ENCODE measurements at places on chromosomes 13 and 19.

GRCh38 chr19:14073925-14074838, 1.6 kb downstream of the MISP3 start:
- DNase-seq: no peak

GRCh38 chr19:31261019-31261602, 88.1 kb downstream of the TSHZ3 start:
- DNase-seq: no peak

DNA sequence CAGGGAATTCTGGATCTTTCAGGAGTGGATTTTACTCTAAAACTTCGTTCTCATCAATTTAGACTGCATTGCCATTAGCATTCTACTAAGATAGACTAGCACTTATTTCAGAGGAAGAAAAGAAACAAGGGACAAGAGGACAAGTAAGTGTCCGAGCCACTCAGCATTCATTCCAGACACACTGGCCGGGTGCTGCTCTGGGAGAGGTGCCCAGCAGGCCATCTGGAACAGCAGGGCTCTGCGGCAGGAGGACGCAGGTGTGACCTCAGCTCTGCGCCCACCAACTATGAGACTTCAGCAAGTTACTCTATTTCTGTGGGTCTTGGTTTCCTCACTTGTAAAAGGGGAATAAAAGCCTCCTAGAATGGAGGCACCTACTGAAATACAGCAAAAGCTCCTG, 4.2 kb downstream of the EPS15L1 start:
- DNase-seq: no peak

- DNase-seq: no peak
Measured at GRCh38 chr19:35959040-35959967, 23.1 kb downstream of the LRFN3 start.

DNA sequence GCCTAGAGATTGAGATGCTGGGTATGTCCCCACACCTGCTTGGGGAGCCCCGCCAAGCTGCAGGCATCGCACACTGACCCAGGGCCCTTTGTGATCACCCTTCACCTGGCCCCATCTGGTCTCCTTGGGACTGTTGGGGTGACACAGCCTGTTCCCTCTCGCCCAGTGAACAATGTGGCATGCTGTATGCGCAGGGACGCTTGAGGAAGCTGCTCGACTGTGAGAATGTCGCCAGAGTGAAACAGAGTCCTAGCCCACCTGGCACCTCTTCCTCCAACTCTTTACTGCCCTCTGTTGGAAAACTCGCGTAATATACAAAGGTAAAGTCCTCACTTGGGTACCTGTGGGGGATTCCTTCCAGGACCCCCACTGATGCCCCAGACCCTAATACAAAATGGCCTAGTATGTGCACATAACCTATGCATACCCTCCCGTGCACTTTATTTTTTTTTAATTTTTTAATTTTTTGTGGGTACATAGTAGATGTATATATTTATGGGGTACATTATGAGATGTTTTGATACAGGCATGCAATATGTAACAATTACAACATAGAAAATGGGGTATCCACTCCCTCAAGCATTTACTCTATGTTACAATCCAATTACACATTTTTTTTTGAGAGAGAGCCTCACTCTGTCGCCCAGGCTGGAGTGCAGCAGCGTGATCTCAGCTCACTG, 9.0 kb downstream of the BLOC1S3 start:
- DNase-seq: peak; percentile 11

DNA sequence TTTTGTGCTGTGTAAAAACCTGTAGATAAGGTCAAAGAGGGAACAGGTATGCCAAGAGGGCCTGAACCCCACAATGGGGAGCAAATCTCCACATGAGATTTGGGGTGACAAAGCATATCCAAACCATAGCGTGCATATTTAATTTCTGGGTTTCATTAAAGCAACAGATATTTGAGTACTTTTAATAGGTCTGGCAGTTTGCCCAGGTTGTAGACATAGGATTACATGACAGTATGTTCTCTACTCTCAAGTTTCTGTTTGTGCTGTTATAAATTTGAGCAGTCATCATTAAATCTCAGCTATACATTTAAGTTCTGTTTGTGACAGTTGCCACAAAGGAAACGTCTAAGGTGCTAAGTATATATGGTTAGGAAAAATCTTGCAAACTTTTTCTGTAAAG, 236.4 kb downstream of the ATP8A2 start:
- DNase-seq: no peak

GRCh38 chr13:22495819-22496218, 685.0 kb upstream of the SGCG start:
- DNase-seq: no peak

GRCh38 chr13:27708325-27708724, 84.0 kb upstream of the GSX1 start:
- no peak for DNase-seq

DNA sequence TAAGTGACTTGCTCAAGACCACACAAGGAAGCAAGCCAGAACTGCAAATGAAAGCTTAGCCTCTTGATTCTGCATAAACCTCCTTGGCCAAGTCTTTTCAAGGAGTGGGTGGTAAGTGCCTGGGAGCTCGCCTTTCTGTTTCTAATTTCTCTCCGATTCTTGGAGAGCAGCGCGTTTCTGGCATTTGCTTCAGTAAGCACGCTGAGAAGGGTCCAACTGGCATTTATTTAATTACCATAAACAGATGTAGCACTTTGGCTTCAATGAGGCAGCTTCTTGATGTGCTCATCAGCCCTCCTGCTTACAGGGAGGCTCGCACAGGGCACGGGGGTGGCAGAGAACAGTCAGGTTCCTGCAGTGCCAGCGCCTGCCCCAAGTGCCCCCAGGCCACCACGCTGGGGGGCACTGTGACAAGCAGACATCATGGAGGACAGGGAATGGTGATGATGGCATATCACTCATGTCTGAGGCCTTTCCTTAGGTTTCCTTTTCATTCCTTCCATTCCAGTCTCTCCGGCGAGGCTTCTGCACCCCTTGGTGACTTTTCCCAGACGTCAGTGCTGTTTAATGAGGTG, 13.3 kb downstream of the SIAH3 start:
- DNase-seq: peak; percentile 97

DNA sequence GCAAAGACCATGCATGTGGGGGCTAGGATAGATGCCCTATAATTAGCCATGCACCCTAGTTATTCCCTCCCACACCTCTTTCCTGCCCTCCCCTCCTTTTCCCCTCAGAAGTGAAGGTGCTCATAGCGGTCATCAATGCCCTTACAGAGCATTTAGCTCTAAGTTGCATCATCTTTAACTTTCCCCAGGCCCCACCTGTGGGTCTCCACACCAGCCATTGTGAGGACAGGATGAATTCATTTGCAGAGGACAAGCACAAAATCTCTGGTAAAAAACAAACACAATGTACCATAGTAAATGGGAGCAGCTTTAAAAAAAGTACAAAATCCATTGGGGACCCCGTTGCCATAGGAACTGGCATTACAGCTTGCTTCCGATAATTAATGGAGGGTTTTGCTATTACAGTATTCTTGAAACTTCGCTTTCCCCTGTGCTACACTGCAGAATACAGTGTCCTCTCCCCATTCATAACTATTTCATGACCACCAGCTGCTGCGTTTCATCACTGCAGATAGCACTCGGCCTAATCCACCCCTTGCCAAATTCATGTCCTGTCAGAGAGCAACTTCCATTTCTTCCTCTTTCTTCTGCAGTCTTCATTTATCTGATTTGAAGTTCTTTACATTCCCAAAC, 110.5 kb downstream of the ZDHHC20 start:
- no peak for DNase-seq

- DNase-seq: no peak
Measured at GRCh38 chr13:95541308-95541707, 11.2 kb upstream of the CLDN10 start.

GRCh38 chr19:10501971-10502523, 1.1 kb downstream of the KEAP1 start:
- DNase-seq: peak; percentile 82

- DNase-seq: no peak
Measured at GRCh38 chr13:72561791-72562190, 165.6 kb downstream of the MZT1 start.

DNA sequence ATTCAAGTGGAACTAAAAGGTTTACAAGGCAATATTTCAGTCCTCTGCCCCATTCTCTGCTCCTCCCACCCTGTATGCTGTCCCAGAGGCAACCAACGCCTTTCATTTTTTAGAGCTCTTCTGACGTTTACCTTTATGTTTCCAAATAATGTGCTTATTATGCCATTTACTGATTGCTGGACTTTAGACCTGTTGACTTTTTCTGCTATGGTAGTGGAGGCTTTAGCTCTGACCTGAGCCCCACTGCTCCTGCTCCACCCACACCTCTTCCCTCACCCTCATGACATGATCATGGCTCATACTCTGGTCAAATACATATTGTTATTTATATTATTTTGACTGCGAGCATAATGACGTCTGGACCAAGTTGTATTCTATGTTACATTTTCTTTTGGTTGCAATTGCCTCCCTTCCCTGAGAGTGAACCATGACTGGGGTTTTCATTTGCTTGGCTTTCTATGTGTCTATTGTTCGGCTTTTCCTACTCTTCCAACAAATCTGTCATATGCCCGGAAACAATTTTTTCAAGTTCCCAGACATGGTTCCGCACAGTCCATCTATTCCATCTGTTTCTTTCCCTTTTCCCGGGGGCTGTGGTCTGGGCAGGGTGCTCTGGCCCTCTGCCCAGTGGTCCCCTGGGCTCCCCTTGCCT, 31.4 kb upstream of the GJB6 start:
- DNase-seq: no peak
